ENCODE measurements at places on chromosomes 6 and 20.

- DNase-seq = no peak
Measured at GRCh38 chr6:105740946-105741645, 338.2 kb upstream of the PREP start.

DNA sequence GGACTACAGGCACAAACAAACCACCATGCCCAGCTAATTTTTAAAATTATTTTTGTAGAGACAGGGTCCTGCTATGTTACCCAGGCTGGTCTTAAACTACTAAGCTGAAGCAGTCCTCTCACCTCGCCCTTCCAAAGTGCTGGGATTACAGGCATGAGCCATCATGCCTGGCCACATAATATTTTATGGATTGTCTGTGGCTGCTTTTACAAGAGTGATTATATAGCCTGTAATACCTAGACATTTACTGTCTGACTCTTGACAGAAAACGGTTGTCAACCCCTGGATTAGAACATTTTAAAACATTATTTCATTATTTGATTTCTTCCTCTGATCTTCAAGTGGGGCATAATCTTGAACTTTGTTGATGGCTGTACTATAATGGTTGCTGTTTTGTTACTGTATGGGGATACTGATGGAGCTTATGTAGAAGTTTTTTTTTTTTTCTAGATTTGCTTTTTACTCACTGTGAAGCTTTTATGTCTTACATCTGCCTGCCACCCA lies 14.3 kb downstream of the PARD6B start:
- DNase-seq = no peak

- DNase-seq = no peak
Measured at GRCh38 chr6:134846865-134847264, 103.0 kb downstream of the ALDH8A1 start.

- no peak for DNase-seq
Measured at GRCh38 chr20:46695892-46696291, 6.6 kb upstream of the TP53RK start.

DNA sequence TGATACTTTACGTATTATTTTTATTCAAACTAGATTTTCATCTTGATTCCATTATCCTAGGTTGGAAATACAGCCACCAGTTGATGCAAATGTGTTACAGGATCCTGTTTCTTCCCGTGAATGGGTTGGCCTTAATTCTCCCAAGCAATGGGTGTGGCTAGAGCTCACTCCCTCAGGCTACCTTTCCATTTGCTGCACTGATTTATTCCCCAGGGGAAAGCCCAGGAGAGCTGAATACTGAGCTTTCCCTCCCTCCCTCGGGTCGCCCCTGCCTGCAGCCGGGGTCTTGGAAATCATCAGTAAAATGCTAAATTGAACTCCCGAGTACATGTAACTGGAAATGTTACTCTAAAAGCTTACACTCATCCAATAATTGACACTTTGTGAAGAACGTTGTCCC lies 9.9 kb downstream of the SMOC2 start:
- no peak for DNase-seq

Measured in hindlimb muscle (tissue), 1 donor.